Smooth muscle cell of trachea (primary cell): ENCODE measurements at places on chromosomes 2 and 18. TPM values are rescaled to one million over a fixed set of nuclear protein-coding genes. Genes with fewer than 3 reads are reported as not detected.

The LYPD6B gene
- not detected in 2 replicates for total RNA-seq

The NGEF gene
- total RNA-seq: 0.44 and 4.3 TPM in 2 replicates

The ARHGAP15 gene
- total RNA-seq: not detected in 2 replicates

The SP140 gene
- 0.33 and 0.87 TPM in 2 replicates for total RNA-seq

The CRYGC gene
- not detected in 2 replicates for total RNA-seq

The ABCB6 gene
- total RNA-seq: 35.3 and 57.1 TPM in 2 replicates

The SFXN5 gene
- 12.7 and 14.0 TPM in 2 replicates for total RNA-seq

The SPTBN1 gene
- total RNA-seq: 365 and 370 TPM in 2 replicates

The TBR1 gene
- total RNA-seq: under 0.01 TPM in 1 of 2 replicates, not detected in the other

The KCNJ3 gene
- not detected in 2 replicates for total RNA-seq

The CD207 gene
- total RNA-seq: not detected in 2 replicates

The ZNF396 gene
- 2.8 and 3.0 TPM in 2 replicates for total RNA-seq

The FER1L5 gene
- total RNA-seq: 1.3 and 1.9 TPM in 2 replicates

The PDIA6 gene
- total RNA-seq: 488 and 549 TPM in 2 replicates

The POTEI gene
- total RNA-seq: under 0.01 TPM in 1 of 2 replicates, not detected in the other

The ZNF532 gene
- 51.4 and 60.4 TPM in 2 replicates for total RNA-seq

The EVX2 gene
- total RNA-seq: not detected in 2 replicates

The FBXO48 gene
- total RNA-seq: 0.29 and 0.33 TPM in 2 replicates

The IL37 gene
- total RNA-seq: not detected in 2 replicates

The CFLAR gene
- 74.6 and 107 TPM in 2 replicates for total RNA-seq

The TMEM198 gene
- total RNA-seq: 0.73 and 2.3 TPM in 2 replicates

The ZDBF2 gene
- 10.4 and 13.1 TPM in 2 replicates for total RNA-seq

The RGPD3 gene
- total RNA-seq: 0.29 and 0.33 TPM in 2 replicates

The VIT gene
- total RNA-seq: 1.2 and 2.3 TPM in 2 replicates

The REG1B gene
- not detected in 2 replicates for total RNA-seq

The EPHA4 gene
- total RNA-seq: 6.4 and 14.7 TPM in 2 replicates

The FEV gene
- under 0.01 TPM in 1 of 2 replicates, not detected in the other for total RNA-seq

The COLEC12 gene
- total RNA-seq: 122 and 177 TPM in 2 replicates

The PIKFYVE gene
- 36.4 and 38.0 TPM in 2 replicates for total RNA-seq

The IL18R1 gene
- 0.44 and 0.66 TPM in 2 replicates for total RNA-seq

The AQP12A gene
- not detected in 2 replicates for total RNA-seq
